Substantia nigra (tissue), 51 donors: ENCODE measurements at places on chromosomes 12 and 14.

DNA sequence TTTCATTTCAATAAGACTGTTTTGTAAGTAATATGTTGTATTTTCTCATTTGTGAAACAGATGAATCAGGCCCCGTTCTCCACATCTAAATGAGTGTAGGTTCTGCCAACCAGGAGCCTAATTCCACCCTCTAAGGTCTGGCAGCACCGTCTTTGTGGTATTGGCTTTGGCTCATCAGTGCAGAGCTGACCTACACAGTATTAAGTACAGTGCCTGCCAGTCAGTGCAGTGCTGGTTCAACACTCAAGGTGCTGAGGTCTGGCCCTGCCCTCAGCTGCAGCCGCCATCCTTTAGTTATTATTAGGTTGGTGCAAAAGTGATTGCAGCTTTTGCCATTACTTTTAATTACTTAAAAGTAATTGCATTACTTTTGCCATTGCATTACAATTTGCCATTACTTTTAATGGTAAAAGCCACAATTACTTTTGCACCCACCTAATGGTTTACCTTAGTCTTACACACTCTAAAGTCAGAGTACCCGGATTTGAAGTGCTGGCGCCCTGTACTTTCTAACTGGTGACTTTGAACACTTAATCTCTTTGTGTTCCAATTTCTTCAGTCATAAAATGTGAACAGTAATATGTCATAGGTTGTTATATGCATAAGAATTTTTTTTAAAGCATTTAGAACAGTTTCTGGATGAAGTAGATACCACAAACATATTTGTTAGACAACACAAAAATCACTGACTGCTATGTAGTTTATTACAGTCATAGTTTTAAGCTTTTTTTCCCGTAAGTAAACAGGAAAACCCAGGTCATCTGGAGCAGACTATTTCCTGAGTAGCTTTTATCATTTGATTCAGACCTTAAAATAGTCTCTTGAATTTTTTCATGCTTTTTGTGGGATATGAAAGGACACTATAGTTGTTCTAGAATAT, 99.5 kb downstream of the SYNE2 start:
- DNase-seq = no peak

DNA sequence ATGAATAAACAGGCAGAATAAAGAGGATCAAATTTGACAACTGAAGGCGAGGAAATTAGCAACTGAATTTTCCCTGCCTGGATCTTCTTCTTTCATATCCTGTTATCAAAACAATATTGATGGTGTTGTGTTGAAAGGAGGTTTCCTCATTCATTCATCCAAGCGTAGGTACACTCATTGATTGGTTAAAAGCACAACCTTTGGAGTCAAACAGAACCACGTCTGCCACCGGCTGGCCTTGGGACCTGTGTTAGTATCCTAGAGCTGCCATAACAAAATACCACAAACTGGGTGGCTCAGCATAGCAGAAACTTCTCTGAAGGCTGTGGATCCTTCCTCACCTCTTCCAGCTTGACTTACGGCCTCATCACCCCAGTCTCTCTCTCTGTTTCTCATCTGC, 268.6 kb upstream of the PWP1 start:
- no peak for DNase-seq

DNA sequence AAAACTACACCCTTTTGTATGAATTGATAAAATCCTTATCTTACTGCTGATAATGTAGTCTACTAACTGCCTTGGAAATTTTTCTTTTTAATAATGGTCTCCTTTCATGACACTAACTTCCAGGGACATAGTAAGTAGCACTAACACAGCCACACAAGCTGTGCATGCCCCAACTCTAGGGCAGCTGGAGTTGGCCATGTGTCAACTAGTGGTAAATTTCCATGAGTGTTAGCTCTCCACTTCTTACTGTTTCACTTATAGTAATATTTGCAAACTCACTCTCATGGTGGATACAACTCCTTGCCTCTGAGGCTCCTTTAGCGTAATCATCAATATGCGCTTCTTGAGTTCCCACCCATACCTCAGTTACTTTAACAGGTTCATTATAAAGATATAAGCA, 38.0 kb downstream of the LGR5 start:
- DNase-seq = no peak

DNA sequence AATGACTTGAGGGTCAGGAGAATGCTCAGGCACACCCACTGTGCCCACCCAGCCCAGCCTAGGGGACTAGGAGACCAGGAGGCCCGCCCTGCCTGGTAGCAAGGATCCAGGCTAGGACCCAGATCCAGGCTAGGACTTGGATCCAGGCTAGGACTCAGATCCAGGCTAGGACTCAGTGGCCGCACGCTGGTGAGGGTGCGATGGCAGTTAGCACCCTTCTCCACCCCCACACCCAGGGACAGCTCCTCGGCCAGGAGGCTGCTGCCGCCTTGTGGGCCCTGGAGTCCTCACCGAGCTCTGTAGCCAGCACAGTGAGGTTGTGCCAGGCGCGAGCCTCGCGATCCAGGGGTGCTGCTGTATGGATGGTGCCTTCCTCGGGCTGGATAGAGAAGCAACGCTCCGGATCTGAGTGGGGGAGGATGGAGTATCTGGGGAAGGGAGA, 5.1 kb downstream of the CDH24 start:
- DNase-seq = no peak

- DNase-seq = no peak
These were observed 255.2 kb upstream of the SFSWAP start for GRCh38 chr12:131455581-131456110.

GRCh38 chr12:12645485-12645884, 33.8 kb downstream of the CREBL2 start:
- no peak for DNase-seq

DNA sequence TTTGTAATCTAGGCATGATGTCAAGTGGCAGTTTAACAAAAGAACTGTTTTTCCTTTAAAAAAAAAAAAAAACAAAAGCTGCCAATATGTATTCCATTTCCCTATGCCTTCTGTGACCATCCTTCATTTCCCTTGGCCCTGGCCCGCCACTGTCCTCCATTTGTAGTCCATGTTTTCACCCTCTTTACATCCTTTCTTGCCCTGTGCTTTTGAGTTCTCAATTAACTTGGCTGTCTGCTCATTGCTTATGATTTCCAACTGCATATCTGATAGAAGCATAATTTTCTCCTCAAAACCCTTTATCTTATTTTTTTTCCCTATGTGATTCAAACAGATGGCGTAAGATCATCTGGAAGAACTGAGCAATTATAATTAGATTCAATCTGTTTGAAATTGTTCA, 297.5 kb downstream of the NAV3 start:
- DNase-seq = no peak

DNA sequence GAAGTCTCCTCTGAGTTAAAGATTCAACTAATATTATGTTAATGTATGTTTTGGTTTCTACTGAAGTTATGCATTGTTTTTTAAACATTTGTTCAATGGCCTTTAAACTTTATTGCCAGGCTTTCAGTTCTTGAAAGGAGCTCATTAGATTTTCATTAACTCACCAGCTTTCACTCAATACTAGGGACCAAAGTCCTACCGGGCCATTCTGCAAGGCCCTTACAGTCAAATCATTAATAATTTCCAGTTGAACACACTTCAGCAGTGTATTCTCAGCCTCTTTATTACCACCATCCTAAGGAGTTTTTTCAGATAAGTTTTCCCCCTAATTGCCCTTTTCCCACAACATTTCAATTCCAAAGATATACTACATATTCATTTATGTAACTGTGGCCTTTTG, 409.2 kb downstream of the DIO2 start:
- no peak for DNase-seq

GRCh38 chr14:95137164-95137803, 20.0 kb downstream of the DICER1 start:
- DNase-seq = no peak

GRCh38 chr14:22865424-22866405, 5.8 kb upstream of the LRP10 start:
- DNase-seq = no peak
